ENCODE measurements at places on chromosomes 6 and 20. TPM values are rescaled to one million over a fixed set of nuclear protein-coding genes. Genes with fewer than 3 reads are reported as not detected.
A peak's percentile ranks its signal among the peaks of the same experiment; 100 is the strongest.

- DNase-seq = no peak
These were observed 94.7 kb downstream of the PHF3 start for GRCh38 chr6:63730311-63730710.

- DNase-seq = no peak
These were observed 47.4 kb downstream of the GMDS start for GRCh38 chr6:2197984-2198383.

Gene C20orf202
- total RNA-seq = not detected

DNA sequence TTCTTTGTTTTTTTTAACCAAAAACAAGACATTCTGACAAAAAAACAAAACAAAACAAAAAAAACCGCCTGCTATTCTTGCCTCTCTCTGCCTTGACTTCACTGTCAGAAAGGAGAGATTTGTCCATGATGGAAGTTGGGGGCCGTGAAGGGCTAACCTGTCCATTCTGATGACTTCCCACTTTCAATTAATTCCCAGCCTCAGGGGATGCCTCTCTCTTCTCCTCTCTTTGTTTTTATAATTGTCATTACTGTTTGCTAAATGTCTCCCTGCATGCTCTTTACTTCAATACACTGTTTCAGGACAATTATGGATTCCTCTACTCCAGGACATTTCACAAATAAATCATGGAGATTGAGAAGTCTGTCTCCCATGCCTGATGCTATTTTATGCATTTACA, 130.5 kb upstream of the CNR1 start:
- no peak for DNase-seq

DNA sequence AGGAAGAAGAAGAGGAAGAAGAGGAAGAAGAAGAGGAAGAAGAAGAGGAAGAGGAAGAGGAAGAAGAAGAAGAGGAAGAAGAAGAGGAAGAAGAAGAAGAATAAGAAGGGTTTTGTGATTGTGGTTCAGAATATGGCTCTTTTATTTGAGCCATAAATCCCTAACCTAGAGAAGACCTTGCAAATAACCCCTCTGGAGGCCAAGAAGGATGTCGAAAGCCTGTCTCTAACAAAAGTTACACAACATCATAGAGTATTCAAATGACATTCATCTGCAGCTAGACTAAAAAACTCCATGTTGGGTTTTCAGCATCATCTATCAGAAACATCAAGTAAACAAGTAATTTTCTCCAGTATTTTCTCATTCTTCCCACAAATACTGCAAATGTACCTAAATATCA, 100.9 kb downstream of the RNASET2 start:
- DNase-seq = no peak

- no peak for DNase-seq
These were observed 5.7 kb downstream of the BMP5 start for GRCh38 chr6:55869674-55870073.

DNA sequence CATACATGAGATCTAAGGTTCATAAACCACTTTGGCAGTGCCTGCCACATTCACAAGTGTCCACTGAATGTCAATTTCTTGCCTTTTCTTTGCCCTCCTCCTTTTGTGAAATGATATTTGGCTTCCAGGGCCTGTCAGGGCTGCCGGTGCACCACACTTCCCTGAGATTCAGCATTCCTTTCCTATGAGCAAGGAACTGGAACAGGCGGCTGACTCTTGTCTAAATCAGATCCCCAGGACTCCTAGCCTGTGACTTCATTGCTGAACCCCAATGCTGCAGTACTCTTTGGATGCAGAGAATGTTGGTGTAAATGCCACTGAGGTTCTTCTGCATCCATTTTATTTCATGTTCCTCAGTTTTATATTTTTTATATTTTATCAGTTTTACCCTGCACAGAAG, 172.2 kb downstream of the ARID1B start:
- no peak for DNase-seq

DNA sequence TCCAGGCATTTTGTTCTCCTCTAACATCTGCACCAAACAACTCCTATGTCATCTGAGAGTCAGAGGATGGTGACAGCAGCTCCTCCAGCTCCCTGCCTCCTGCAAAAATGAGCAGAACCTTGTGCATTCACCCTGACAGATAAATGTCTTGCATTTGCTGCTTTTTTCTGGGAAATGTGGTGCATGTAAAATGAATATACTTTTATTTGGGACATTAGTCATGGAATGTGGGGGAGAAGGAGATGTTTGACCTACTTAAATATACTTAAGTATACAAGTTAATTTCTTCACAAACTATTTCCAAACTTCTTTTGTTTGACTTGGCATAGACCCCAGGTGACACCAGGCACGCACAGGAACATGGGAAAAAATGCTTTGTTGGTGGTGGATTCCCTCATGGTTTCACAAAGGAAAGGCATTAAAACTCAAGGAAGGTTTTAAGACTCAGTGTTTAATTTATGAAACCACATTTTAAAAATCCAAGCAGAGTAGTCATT, 181.8 kb upstream of the MCHR2 start:
- no peak for DNase-seq

Gene MATN4
- total RNA-seq = not detected

DNA sequence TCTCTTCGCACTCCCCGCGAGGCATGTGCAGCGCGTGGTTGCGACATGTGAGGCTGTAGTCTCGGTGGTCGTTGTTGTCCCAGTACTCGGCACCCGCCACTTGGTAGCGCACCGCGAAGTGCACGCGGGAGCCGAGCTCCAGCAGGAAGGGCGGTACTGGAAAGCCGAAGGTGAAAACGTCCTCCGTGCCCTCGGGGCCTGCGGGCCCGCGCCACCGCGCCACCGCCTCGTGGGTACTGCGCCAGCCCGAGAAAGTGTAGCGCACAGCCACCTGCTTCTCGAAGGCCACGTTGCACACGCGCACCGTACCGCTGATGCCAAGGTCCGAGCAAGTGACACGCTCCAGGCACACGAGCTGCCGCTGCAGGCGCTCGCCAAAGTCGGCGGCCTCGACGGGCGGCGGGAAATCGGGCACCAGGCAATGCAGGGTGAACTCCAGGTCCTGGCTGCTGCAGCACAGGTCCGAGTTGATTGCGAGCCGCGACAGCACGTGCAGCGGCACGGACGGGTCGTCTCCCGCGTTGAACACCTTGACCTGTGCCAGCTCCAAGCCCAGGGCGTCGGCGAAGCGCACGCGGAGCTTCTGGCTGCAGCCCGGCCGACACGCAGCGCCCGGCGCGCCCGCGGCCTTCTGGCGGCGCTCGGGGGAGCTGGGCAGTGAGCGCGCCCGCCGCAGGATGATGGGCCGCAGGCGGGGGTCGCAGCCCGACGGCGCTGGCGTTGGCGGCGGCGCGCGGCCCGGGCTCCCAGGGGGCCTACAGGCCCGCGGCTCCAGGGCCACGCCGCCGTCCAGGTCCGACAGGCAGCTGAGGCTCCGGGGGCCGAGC, 840 bp downstream of the PPP1R3D start:
- DNase-seq = no peak

- DNase-seq = no peak
These were observed 156.1 kb upstream of the CITED2 start for GRCh38 chr6:139530561-139530960.

Gene CCN6
- not detected for total RNA-seq

Gene GSTA2
- total RNA-seq = not detected

DNA sequence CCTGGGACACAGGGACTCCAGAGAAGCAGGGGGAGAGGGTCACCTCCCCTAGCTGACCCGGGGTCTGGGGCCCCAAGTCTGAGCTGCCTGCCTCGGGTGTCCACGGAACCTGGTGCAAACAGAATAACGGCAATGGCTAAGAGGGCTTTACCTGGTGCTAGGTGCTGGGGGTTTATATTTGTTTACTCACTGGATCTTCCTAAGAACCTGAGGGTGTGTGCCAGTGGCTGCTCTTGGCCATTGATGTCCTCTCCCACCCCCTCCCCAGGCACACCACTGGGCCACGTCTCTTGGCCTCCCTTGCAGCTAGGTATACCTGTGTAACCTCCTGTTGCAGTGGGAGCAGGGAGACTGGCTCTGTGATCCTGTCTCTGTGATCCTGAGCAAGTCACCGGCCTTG, 157.9 kb upstream of the MLN start:
- no peak for DNase-seq

DNA sequence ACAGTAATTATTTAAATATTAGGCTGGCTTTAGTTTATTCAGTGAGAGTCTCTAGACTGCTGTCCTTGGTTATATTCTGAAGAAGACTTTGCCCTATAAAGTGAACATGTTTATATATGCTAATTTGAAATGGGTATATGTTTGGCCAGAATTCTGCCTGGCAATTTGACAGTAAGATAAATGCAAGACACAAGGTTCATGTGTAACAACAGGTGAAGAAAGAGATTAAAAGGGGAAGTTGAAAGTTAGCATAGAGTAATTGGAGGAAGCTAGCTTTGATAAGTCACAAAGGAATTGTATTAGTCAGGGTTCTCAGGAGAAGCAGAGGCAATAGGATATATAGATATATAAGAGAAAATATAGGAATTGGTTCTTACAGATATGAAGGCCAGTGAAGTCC, 191.4 kb downstream of the CENPW start:
- no peak for DNase-seq

- no peak for DNase-seq
These were observed 3.7 kb upstream of the SYNDIG1 start for GRCh38 chr20:24465730-24466129.

DNA sequence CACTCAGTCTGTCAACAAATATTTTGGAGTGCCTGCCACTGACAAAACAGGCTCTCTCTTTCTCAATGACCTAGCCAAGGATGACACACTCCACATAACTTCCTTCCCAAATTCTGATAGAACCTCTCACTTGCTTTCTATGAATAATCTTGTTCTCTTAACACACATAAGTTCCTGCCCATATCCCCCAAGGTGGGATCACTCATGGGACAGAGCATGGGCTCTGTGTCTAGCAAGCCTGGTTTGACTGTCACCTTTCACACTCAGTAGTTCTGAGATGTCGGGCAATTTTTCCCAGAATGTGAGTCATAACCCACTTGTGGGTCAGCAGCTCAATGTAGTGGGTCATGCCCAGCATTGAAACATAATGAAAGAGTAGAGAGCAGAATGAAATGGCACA, 78.1 kb downstream of the LRFN2 start:
- DNase-seq = no peak

- DNase-seq = no peak
These were observed 23.8 kb upstream of the FBXO9 start for GRCh38 chr6:53041356-53041755.

- no peak for DNase-seq
These were observed 85.8 kb downstream of the CDKAL1 start for GRCh38 chr6:20620043-20620442.

Gene NRSN1
- not detected for total RNA-seq

GRCh38 chr6:119090256-119090655, 11.8 kb upstream of the FAM184A start:
- DNase-seq = no peak

GRCh38 chr6:86723729-86724128, 213.6 kb upstream of the HTR1E start:
- no peak for DNase-seq

GRCh38 chr20:3869839-3870634, 19.1 kb upstream of the PANK2 start:
- DNase-seq = no peak

- no peak for DNase-seq
These were observed 32.5 kb upstream of the ZNF184 start for GRCh38 chr6:27505209-27506027.

Gene FBXO30
- total RNA-seq = 20.8 TPM

Gene SYNDIG1
- not detected for total RNA-seq

Gene TMEM14A
- total RNA-seq = 29.8 TPM

Gene IGF2R
- 72.4 TPM for total RNA-seq

- no peak for DNase-seq
These were observed 17.1 kb downstream of the GFRA4 start for GRCh38 chr20:3646067-3646440.

- no peak for DNase-seq
These were observed 15.6 kb upstream of the ZFP64 start for GRCh38 chr20:52207020-52207810.

Gene SNX3
- 192 TPM for total RNA-seq

Gene TMEM170B
- total RNA-seq = 5.6 TPM

Gene NOTCH4
- total RNA-seq = 20.1 TPM

- DNase-seq = peak; percentile 11
These were observed 96.7 kb upstream of the BACH2 start for GRCh38 chr6:90393232-90393884.

Gene SLC22A7
- total RNA-seq = not detected

Gene TP53TG5
- not detected for total RNA-seq

Gene SSTR4
- not detected for total RNA-seq

Gene GPR63
- 0.11 TPM for total RNA-seq

DNA sequence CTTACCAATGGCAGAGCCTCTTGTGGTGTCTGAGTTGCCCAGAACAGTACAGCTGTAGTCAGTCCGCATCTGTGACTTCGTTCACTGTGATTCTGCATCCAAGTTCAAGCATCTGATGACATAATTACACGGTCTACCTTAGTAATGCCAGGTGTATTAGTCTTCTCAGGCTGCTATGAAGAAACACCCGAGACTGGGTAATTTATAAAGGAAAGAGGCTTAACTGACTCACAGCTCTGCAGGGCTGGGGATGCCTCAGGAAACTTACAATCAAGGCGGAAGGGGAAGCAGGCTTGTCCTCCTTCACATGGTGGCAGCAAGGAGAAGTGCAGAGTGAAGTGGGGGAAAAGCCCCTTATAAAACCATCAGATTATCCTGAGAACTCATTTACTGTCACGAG, 163.9 kb upstream of the SULF2 start:
- no peak for DNase-seq

GRCh38 chr20:61539706-61540360, 287.8 kb downstream of the CDH4 start:
- no peak for DNase-seq

Gene GLP1R
- total RNA-seq = not detected

Gene TFAP2C
- total RNA-seq = not detected

DNA sequence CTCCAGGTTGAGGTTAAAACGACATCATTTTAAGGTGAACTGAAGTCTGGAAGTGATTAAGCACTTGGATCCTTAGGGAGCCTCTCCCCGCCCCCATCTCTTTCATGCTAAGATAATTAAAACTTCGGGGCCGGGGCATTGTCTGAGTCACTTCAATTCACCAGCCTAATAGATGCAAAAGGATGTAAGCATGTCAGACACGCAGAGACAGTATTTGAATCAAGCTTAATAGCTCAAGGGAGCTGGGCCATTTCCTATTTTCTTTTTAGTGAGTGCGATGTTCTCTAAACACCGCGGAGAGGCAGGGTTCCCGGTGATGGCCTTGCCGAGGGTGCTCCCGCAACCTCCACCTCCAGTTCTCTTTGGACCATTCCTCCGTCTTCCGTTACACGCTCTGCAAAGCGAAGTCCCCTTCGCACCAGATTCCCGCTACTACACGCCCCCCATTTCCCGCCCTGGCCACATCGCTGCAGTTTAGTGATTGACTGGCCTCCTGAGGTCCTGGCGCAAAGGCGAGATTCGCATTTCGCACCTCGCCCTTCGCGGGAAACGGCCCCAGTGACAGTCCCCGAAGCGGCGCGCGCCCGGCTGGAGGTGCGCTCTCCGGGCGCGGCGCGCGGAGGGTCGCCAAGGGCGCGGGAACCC, 516 bp upstream of the IRF4 start:
- no peak for DNase-seq

- no peak for DNase-seq
These were observed 14.2 kb downstream of the NHSL1 start for GRCh38 chr6:138485005-138485545.

- DNase-seq = no peak
These were observed 198.7 kb downstream of the RIMS1 start for GRCh38 chr6:72084992-72085569.

Gene GINM1
- total RNA-seq = 45.7 TPM

Data from pulmonary artery endothelial cell (primary cell).